Occipital lobe (tissue), 3 donors: ENCODE measurements at places on chromosomes 2 and 18.
A peak's percentile ranks its signal among the peaks of the same experiment; 100 is the strongest.

GRCh38 chr2:82790206-82791021 is 1668.7 kb downstream of the SUCLG1 start:
- DNase-seq, result no peak

- no peak for DNase-seq
Observed at GRCh38 chr2:101121174-101121573, 30.0 kb downstream of the TBC1D8 start.

DNA sequence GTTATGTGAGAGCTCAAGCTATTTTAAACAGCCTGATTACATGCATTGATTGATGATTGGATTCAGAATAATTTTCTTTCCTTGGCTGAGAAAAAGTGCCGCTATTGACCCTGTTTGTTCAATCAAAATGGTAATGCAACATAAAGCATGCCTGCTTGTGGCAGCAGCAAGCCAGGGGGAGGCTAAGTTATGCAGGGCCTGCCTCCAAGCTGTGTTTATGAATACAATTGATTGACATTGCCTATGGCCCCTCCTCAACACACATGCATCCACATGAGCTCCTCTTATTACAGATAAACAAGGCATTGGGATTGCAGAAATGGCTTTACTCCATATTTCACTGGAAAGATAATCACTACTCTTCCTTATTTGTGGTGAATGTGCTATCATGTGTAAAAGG is 395.6 kb downstream of the TDRD15 start:
- DNase-seq, result no peak

- DNase-seq, result no peak
Observed at GRCh38 chr2:143906850-143907249, 613.1 kb downstream of the ZEB2 start.

GRCh38 chr2:166088634-166089033 is 39.2 kb downstream of the SCN1A start:
- DNase-seq, result no peak

- no peak for DNase-seq
Observed at GRCh38 chr18:27749194-27749593, 427.7 kb downstream of the CDH2 start.

GRCh38 chr2:73343992-73344391 is 41.6 kb upstream of the ALMS1 start:
- no peak for DNase-seq

- DNase-seq, result no peak
Observed at GRCh38 chr18:10035281-10035991, 121.6 kb downstream of the VAPA start.

DNA sequence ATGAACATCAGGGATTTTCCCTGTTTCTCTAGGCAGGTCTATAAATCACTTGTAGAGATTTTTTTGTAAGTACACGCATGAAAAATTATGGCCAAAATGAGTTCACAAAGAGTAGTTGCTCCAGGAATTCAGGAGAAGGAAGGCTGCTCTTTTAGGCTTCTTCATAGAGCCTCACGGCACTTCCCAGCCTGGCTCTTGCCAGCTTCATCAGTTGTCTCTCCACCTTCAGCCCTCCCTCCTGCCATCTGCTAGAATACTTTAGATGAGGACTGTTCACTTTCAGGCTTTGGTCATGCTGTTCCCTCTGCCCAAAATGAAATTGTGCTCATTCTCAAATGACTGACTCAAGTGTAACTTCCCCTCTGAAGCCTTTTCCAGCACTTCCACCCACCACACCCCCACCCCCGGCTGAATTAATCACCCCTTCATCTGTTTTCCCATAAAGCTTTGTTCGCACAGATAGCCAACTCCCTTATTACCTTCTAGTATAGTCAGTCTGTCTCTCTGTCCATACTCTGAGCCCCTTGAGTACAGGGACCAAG is 1.8 kb upstream of the ABCA12 start:
- no peak for DNase-seq

DNA sequence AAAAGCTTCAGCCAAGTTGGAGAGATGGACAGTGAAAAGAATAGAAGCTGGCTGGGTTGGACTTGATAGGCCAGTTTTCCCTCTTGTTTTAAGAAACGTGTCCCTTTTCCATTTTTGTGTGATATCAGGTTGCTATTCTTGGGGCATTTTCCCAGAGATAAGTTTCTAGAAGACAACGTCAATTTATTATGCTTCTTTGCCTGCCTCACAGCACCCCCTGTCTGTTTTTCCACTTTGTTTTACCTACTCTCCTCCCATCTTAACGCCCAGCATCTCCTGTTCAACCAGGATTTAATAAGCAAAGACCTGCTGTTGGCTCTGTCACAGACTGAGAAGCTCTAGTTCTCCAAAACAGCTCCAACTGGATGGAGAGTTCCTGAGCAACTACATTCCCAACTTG is 317.8 kb upstream of the ZNF521 start:
- DNase-seq, result no peak

- DNase-seq, result peak; percentile 39
Observed at GRCh38 chr18:76349067-76349715, 145.9 kb downstream of the ZNF516 start.

DNA sequence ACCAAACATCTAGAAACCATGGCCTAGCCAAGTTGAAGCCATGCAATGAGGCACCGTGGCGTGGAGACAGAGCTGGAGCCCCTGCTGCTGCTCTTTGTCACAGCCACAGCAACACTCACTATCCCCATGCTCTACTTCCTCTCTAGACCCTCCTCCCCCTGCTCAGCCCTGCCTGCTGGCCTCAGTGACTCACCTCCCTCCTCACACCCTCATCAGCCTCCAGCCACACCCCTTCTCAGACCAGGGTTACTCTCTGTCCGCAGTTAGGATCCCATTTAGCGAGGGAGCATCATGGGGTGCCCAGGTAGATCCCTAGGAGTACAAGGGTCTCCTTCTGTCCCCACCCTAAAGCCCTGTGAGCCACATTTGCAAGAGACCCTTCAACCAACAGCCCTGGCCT is 25.4 kb upstream of the SOX11 start:
- DNase-seq, result no peak

DNA sequence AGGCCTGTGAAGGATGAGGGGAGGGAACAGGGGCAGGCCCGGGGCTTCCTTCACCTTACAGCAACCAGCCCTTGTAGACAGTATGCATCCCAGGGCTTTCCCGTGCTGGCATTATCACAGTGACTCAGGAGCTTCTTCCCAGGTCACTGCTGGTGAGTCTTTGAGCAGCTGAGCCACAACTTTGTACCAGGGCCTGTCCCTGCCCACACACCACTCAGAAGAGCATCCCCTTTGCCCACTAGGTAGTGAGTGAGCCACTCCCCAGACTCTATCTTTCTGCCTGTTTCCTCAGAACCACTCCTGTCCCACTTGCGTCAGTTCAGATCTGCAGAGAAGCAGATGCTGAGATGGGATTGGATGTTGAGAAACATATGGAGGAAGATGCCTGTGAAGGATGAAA is 69.6 kb upstream of the ALPP start:
- DNase-seq, result no peak

DNA sequence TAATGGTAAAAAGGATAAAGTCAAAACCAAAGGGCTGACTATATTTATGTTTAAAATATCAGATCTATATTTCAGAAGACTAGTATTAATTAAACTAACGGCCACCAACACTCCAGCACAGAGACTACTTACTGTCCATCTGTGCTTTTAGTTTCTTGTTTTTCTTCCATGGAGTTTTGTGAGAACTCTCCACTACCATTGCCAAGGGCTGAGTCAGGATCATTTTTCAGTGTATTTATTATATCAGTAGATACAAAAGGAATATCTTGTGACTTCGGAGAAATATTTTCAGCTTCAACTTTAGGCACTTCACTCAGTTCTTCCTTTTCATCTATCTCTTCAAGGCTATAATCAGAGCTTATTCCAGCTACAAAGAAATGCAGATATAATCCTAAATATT is 79.1 kb upstream of the GRB14 start:
- no peak for DNase-seq

- no peak for DNase-seq
Observed at GRCh38 chr2:64162516-64162915, 18.3 kb upstream of the PELI1 start.

GRCh38 chr2:191298306-191298705 is 53.1 kb downstream of the MYO1B start:
- DNase-seq, result no peak

GRCh38 chr2:76564734-76565133 is 854.0 kb upstream of the GCFC2 start:
- DNase-seq, result no peak

DNA sequence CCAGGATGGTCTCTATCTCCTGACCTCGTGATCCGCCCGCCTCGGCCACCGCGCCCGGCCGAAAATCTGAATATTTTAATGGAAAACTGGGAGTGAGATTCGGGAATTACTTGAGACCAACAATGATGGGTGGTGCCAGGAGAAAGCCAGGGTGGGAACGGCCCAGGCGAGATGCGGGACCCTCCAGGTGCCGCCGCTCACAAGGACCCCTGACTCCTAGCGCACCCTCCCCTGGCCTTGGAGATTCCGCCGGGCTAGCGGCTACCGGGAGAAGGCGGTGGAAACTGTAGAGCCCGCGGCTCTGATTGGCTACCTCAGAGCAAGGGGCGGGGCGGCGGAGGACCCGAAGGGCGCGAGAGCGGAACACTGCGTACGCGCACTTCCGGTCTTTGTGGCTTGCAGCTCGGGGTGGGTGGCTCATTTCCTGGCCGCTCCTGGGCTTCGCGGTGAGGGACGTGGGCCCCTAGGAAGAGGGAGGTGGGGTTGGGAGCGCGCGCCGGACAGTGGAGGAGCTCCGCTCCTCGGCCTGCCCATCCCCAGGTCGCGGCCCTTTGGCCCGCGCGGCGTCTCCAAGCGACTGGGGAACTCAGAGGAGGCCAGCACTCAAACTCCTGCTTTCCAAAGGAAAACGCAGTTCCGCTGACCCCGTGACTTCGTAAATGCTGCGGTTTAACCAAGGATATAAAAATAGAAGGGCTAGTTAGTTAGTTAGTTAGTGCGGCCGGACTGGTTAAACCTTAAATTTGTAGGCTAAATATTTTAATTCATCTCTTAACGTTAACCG is at the start of gene ZNF397:
ZNF397 (plus strand) TSS at position 371 of the 784 bp plus-strand sequence. CDS start 1,437 bp downstream, outside the sequence.
- peak; percentile 93 for DNase-seq

- DNase-seq, result no peak
Observed at GRCh38 chr2:133579274-133579673, 11.0 kb upstream of the NCKAP5 start.

- DNase-seq, result no peak
Observed at GRCh38 chr2:220278022-220278421, 650.6 kb downstream of the SLC4A3 start.

- no peak for DNase-seq
Observed at GRCh38 chr2:45191146-45191863, 182.1 kb upstream of the SIX2 start.

GRCh38 chr18:75538727-75539126 is 111.2 kb upstream of the SMIM21 start:
- DNase-seq, result no peak

DNA sequence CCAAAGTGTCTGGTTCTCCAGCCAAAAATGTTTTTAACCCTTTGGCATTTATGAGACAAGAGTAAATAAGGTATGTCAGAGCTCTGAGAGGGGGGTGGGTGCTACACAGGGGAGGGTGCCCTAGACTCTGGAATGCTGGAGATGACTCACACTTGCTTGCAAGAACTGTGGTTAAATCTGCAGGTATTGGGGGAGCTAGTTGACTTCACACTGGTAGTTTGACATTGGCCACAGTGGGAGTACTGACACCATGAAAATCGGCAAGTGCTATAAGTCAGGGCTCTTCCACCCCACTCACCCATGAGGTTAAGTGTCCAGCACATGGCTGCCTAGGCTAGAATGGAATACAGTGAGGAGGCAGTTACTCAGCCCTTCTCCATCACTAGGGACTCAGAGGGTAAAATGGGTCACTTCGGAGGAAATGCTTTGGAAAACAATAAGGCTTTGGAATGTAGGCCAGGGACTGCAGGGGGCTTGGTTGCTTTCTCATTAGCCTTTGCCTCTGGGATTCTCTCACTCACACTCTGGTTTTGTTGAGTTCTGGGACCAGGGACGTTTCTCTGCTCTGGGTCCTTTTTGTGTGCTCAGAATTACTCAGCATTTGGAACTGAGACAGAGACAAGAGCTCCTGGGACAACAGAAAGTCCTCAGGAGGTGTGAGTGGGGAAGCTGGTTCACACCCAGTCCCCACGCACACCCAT is 91.6 kb downstream of the ACKR3 start:
- no peak for DNase-seq

DNA sequence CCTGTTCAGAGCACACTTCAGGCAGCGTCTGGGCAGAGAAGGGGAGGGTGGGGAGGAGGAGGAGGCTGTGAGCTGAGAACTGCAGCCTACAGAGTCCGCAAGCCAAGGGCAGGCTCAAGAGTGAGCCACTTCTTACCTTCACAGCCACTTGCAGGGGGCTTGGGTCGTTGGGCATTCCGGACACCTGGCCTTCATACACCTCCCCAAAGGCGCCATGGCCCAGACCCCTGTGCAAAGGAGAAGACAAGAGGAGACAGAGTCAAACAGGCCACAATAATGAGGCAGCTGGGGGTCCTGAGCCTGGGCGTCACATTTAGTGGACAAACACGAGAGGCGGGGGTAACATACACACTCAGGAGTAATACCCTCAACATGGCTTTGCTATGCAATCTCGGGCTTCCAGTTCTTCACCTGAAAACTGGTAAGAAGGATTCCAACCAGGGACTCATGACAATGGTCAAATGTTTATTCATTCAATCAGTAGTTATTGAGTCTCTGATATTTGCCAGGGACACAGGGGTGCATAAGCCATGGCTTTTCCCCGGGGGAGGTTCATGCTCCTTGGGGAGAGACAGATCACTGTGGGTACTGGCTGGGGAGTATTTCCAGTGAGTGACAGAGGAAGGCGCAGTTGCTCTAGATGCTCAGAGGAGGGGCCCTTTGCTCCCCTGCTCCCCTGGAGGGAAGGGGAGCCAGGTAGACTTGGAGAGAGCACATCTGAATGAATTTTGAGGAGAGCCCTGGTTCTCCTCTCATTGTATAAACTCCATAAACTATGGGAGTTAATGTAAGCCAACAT is 107.4 kb downstream of the CLIP4 start:
- no peak for DNase-seq

GRCh38 chr2:175135177-175135576 is 32.8 kb downstream of the ATF2 start:
- no peak for DNase-seq

DNA sequence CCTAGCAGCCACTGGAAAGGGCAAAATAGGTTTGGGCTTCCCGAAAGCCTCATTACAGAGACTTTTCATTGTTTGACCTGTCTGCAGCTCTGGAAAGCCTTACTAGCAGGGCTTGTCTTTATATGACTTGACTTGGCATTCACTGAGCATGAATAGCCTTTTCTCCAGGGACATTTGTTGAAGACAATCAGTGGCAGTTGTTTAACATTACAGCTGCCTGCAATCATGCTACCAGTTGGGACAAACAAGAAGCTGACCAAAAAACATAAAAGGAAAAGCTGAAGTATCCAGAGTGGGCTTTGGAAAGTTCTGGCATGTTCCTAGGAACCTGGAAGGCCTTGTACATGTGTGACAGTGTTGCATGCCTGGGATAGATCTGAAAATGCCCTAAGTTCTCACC is 121.4 kb downstream of the KCNF1 start:
- DNase-seq, result no peak

DNA sequence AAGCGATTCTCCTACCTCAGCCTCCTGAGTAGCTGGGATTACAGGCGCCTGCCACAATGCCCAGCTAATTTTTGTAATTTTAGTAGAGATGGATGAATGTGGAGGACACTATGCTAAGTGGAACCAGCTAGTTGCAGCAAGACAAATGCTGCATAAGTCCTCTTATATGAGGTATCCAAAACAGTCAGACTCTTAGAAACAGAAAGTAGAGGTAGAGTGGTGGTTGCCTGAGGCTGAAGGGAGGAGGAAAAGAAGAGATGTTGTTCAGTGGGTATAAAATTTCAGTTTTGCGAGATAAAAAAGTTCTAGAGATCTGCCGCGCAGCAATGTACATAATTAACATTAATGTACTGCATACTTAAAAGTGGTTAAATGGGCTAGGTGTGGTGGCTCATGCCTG is 145.3 kb upstream of the SPRED2 start:
- no peak for DNase-seq
